ENCODE measurements at places on chromosomes 3 and 15.
A peak's percentile ranks its signal among the peaks of the same experiment; 100 is the strongest.

DNA sequence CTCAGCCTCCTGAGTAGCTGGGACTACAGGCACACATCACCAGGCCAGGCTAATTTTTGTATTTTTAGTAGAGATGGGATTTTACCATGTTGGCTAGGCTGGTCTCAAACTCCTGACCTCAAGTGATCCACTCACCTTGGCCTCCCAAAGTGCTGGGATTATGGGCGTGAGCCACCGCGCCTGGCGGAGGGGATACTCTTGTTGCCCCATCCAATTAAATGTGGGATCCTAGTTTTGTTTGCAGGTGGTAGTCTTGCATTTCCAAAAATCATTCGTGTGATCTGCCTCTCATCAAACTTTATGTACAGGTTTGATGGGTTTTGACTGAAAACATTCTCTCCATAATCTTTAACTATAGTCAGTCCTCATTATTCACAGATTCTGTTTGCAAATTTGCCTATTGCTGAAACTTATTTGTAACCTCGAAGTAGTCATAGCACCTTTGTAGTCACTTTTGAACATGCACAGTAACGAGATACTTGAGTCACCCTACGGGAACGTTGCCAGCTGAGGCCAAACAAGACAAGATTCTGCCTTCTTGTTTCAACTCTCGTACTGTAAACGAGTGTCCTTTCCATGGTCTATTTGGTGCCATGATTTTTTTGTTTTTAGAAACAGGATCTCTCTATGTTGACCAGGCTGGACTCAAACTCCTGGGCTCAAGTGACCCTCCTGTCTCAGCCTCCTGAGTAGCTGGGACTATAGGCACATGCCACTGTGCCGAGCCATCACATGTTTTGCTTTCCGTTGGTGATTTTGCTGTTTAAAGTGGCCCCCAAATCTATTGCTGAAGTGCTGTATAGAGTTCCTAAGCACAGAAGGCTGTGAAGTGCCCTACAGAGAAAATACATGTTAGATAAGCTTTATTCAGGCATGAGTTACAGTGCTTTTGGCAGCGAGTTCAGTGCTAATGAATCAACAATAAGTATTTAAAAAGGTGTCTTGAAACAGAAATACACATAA is 8.1 kb upstream of the MAPK6 start:
- no peak for DNase-seq

DNA sequence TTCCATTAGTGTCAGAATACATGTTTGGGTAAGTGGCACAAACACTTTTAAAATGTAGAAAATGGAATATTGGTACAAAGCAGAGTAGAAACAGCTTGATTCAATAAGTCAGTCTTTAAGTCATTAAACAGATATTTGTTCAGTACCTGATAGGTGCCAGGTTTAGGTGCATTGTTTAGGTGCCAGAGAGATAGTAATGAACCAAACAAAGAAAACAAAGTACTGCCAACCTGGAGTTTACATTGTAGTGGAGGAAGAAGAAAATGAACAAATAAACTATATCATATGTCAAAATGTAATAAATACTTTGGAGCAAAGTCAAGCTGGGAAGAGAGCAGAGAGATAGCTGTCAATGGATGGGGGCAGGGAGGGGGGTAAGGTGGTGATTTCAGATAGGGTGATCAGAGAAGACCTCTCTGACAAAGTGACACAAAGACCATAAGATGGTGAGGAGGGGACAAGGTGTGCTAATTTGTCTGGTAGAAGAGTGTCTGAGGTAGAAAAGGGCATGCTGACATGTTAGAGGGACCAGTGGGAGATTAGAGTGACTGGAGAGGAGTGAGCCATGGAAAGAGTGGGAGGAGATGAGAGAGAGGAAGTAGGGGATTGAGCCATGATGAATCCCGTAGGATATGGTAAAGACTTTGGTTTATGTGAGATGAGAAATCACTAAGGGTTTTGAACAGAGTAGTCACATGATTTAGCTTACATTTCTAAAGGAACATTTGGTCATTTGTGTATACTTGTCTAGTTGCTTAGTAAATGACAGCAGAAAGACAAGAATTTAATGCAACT is 128.2 kb downstream of the UBE2E2 start:
- no peak for DNase-seq

DNA sequence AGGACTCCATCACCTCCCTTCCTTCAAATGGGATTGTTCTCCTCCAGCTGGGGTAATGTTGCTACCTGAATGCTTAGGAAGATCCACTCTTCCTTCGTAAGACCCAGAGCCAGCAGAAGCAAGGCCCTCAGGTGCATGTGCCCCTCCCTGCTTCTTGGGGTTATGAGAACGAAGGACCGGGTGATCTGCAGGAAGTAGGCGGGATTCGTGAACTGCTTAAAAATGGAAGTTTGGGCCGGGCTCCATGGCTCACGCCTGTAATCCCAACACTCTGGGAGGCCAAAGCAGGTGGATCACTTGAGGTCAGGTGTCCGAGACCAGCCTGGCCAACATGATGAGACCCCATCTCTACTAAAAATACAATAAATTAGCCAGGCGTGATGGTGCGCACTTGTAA is 8.0 kb downstream of the TLR9 start:
- no peak for DNase-seq

DNA sequence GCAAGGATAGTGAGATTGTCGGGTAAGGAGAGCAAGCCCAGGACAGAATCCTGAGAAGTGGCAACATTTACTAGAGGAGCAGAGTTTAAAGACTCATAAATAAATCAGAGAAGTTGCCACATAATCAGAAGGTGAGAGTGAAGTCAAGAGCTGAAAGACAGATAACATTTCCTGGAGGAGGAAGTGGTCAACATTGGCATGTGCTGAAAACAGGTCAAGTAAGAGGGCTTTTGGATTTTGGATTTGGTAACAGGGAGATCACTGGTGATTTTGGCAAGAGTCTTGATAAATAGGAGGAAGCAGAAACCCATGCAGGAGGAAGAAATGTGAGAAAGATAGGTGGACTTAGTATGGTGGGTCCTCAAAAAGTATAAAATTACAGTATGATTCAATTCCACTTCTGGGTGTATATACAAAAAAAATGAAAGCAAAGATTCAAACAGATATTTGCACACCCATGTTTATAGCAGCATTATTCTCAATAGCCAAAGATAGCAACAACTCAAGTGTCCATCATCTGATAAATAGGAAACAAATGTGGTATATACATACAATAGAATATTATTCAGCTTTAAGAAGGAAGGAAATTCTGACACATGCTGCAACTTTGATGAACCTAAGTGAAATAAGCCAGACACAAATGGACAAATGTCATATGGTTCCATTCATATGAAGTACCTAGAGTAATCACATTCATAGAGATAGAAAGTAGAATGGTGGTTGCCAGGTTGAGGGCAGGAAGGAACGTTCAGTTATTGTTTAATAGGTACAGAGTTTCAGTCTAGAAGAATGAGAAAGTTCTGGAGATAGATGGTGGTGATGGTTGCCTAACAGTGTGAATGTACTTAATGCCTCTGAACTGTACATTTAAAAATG is 27.3 kb upstream of the MBNL1 start:
- DNase-seq, result no peak

GRCh38 chr3:185397676-185398075 is 34.7 kb downstream of the MAP3K13 start:
- DNase-seq, result peak; percentile 74

DNA sequence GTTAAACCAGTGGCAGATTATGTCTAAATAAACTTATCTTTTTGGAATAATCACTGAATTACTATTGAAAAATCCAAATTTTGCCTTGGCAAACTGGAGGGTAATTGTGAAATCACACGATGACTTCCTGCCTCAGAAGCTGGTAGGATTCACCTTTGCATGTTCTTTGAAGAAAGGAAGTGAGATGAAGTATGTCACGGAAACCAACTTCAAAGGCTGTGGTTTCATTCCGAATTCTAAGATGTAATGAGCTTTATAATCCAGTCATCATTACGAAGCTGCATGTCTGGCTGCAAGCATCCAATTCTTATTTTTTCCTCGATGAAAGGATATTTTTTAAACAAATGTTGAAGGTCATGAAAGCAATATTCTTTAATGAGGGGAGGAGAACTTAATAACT is 15.0 kb upstream of the ZBED2 start:
- no peak for DNase-seq

DNA sequence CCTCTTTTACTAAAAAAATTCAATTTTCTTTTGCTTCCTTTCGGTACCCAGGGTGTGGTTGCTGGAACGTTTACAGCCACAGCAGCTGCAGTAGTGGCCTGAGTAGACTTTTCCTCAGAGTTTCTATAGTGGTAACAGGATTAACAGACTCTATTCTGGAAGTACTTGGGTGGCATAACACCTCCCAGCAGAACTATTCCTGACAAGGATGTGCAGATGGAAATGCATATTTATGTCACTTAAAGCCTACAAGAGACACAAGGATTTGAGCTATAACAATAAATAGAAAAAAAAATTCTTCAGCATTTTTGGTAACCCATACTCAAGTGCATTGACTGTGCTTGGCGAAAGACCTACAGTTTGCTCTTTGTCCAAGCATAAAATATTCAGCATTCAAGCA is 94.0 kb downstream of the MDFIC2 start:
- no peak for DNase-seq

DNA sequence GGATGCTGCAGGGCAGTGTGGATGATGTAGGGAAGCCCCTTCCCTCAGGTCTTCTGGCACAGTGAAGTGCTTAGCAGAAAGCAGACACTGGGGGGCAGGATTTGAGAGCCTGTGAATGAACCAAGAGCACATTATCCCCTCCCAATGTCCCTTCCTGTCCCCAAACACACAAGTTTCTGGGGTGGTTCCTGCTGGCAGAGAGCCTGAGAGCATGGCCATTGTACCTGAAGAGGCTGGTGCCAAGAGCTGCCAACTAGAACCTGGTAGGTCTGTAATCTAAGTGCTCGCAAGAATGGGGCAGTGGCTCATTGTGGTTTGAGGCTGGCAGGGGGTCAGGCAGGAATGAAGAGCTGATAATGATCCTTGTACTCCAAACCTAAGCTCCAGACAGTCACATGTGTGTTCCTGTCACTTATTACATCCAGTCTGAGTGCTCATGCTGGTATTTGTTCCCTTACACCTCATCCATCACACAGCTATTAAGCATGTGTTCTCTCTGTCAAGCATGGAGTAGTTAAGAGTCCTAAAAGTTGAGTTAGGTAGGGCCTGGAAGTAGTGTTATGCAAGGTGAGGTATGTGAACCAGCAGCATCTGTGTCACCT is 6.7 kb upstream of the CCR1 start:
- no peak for DNase-seq

DNA sequence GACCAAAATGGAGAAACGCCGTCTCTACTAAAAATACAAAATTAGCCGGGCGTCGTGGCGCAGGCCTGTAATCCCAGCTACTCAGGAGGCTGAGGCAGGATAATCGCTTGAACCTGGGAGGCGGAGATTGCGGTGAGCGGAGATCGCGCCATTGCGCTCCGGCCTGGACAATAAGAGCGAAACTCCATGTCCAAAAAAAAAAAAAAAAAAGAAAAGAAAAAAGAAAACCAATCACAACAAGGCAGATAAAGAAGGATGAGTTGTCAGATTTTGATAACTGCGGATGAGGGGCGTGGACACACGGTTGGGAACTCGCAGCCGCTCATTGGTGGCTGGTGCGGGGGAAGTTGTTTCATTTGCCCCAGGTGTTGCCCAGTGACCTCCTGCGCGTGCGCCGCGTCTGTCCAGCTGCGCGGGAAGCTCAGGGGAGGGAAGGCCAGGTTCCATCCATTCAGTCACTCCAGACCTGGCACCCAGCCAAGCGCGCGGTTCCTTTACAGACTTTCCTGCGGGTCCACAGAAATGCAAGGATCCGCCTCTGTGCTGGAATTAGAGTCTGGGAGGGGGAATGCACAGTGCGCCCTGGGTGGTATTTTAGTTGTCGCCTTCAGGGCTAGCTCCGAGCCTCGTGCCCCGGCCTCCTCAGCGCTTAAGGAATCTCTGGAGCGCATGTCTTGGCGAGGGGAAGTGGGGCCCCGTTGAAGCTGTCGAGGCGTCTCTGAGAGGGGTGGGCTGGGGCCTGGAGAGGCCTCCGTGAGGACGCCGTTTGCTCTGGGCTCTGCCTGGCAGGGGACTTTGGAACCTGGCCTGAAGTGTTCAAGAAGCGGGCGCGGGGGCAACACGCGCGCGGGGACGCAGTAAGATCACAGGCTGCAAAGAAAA is 708 bp upstream of the GCHFR start:
- peak; percentile 81 for DNase-seq

DNA sequence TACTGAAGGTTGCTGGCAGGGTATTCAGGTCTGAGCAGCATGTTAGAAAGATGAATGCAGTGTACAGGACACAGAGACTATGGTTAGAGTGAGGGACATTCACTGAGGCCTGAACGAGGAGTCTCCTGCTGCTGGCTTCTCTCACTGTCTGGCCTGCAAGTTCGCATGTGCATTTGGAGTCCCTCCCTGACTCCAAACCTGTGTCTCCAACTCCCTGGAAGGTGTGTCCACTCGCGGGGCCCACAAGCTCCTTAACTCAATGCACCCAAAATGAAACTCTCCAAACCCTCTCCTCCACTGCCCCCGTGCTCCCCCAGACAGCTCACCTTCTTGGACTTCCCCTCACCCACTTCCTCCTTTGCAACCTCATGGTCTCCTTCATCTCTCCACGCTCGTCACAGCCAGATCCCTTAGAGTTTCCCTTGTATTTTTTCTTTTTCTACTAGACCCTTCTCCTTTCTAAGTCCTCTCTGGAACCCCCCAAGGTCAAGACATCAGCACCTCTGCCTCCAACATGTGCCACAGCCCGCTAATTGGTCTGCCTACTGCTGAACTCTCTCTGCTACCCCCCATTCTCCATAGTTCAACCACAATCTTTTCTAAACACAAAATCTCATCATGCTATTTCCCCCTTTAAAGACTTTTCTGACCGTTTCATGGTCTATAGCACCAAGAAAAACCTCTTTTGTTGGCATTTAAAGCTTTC is 58.3 kb downstream of the HES1 start:
- no peak for DNase-seq

DNA sequence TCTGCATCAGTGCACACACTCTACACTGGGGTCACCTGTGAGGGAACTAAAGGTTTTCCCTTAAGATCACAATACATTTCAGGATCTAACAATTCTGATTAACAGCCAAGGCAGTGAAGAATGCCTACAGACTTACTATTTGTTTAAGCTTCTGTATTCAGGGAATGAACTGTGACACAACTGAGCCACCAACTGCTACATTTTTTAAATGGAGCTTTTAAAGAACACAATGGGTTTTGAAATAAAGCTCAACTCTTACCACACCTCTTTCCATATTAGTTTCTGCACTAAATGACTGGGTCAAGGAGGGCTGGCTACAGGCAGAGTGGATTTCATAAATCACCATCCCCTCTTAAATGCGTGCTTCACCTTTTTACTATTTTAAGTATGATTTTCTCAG is 100.2 kb downstream of the TMCC1 start:
- no peak for DNase-seq

All from NCI-H524 (cell line).